ENCODE measurements at places on chromosomes 1 and 21.

- DNase-seq, result no peak
These were observed 325.7 kb upstream of the LYPLAL1 start for GRCh38 chr1:218848009-218848408.

DNA sequence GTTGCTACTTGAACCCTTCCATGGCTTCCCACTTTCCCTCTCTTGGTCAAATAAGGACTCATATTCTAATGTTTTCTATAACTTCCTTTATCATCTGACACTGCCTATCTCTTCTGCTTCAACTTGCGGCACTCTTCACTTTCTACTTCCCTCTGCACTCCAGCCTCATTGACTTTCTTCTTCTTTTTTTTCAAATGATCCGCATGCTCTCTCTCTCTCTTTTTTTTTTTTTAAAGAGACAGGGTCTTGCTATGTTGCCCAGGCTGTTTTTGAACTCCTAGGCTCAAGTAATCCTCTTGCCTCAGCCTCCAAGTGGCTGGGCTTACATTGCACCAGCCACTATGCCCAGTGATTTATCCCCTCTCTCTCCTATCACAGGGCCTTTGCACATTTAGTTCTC, 7.3 kb upstream of the IL10 start:
- DNase-seq, result no peak

GRCh38 chr21:33125680-33126375, 55.9 kb downstream of the OLIG1 start:
- DNase-seq, result no peak

GRCh38 chr21:31034378-31034777, 3.9 kb downstream of the KRTAP19-8 start:
- no peak for DNase-seq

DNA sequence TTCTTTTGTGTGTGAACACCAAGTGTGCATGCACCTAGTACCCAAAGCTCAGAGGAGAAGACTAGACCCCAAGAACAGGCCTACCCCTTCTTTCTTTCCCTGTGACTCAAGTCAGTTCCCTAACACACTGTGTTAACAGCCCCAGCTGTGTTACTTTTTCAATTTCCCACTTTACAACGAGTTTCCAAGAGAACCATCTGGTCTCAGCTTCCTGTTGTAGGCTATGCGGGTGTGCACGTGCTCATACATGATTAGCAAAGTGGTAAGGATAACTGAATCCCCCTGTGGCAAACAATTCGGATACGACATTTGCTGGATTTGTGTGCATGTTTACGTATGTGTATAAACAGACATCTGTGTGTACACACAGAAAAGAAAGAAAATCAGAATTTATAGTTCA, 17.9 kb downstream of the IFNAR2 start:
- DNase-seq, result no peak

DNA sequence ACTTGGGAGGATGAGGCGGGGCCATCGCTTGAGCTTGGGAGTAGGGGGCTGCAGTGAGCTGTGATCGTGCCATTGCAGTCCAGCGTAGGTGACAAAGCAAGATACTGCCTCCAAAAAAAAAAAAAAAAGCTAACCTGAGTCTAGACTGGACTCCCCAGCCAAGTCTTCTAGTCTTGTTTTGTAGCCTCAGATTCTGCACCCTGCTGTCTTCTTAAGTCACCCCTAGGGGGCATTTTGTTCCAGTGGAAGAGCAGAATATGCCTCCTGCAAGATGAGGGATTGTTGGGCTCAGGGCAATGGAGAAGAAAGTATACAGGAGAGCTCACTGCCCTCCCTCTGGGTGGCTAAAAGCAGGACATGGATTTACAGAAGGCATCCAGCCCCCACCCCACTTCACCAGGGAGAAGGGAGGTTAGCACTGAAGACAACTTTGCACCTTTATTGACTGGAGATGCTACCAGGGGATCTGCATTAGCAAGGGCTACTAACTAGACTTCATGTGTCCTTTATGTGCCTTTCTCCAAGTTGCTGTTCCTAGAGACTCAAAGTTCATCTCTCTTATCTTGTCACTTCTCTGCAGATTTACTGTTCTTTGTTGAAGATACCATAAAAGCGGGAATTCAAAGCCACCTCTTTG, 15.3 kb upstream of the RNF187 start:
- peak; percentile 49 for DNase-seq

- no peak for DNase-seq
These were observed 86.4 kb upstream of the CACYBP start for GRCh38 chr1:174913225-174913903.

DNA sequence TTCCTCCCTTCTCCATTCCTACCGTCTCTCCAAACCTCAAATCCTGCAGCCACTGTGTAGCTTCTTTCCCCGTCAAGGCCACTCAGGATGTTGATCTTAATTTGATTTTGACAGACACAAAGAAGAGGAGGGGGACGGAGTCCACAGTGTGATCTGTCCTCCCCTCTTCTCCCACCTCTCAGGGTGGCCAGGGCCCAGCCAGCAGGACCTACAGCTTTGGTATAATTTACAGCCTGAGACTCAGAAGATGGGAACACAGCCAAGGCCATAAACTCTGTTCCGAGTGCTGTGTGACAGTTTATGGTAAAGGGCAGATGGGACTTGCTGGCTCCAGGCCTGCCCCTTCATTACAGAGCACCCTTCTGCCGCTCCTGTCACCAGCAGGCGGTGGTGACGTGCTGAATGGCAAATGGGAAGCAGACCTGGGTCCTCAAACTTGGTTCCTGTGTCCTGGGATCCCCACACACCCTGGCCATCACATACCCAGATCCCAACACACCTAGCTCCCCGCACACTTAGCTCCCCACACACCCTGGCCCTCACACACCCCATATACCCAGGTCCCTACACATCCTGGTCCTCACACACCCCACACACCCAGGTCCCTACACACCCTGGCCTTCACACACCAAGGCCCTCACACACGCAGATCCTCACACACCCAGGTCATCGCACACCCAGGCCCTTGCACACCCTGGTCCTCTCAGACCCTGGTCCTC, 71.6 kb downstream of the CD2 start:
- DNase-seq, result no peak

DNA sequence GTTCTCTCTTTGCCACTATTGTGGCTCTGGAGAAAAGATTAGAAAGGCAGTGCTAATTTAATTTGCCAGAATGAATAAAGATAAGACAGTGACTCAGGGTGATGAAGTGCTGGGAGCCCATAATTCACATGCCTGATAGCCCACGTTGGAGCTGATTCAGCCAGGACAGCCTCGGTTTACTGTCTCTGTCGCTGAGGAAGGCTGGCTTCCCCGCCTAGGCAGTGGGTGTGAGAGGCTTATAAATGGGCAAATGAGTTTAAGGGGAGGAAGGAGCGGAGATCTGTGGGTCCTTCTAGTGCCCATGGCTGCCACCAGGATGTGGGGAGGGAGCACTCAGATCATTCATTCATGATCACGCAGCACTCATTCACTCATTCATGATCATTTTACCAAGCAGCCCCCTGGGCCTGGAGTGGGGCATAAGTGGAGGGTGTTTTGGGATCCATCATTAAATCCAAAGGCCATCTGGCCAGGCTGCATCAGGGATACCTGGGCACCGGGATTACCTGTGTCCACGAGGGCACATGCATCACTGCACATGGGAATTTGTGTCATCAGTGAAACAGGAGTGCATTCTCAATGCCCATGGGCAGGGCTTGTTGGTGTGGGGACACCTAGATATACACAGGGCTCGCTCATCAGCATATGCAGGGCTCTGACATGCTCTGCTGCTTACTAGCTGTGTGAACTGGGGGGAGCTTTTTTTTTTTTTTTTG, 315.4 kb downstream of the MATN1 start:
- DNase-seq, result no peak

GRCh38 chr1:209063767-209064659, 519.5 kb upstream of the CAMK1G start:
- DNase-seq, result no peak

DNA sequence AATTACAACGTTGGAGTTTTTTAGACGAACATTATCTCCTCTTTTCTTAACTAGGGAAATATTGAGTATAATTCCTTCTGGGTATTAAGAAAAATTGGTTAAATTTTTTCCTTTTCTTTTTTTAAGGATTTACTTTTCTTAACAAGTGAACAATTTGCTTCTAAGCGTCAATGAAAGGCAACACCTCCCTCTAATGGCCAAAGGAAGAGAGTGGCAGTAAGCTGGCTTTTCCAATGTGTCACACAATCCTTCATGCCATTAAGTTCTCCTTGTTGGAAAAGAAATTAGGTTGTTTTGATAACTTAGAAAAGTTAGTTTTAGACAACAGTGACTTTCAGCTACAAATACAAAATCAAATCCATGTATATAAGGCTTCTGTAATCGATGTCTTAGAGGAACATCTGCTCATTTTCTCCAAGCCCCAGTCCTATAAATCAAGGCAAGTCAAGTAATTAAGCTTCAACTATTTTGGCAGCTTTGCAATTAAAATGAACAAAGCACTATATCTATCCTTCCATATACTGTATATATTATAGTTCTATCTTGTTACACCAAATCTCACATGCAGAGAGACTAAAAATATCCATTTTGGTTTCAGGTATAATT, 62.8 kb downstream of the EDEM3 start:
- peak; percentile 13 for DNase-seq

GRCh38 chr1:28915031-28915895, 894 bp downstream of the EPB41 start:
- DNase-seq, result no peak

- no peak for DNase-seq
These were observed 689 bp upstream of the GPR137B start for GRCh38 chr1:236141447-236142252.

GRCh38 chr21:33896691-33897090, 18.9 kb downstream of the ATP5PO start:
- DNase-seq, result no peak

GRCh38 chr21:36297406-36297937, 22.5 kb upstream of the MORC3 start:
- no peak for DNase-seq

DNA sequence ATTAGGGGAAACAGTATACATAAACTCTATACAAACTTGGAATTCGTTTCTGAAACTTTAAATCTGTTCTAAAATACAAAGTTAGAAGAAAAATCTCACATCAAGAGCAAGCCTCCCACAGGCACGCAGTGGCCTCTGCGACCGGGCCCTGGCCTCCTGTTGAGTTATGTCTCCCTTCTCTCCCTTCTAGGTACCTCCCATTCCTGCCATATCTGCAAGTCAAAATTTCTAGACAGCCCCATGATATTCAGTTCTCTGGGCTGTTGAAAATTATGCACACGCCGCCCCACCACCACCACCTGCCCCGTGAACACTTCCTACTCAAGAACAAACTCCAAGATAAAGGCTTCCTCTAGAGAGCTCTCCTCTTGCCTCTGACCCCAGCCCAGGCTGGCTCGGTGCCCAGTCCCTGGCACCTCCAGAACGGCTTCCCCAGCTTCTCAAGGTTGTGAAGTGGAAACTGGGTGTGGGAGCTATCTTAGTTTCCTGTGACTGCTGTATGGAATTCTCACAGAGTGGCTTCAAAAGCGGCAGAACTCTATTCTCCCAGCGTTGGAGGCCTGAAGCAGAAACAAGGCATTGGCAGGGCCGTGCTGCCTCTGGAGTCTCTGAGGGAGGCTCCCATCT, 37.7 kb upstream of the LRP8 start:
- DNase-seq, result no peak

DNA sequence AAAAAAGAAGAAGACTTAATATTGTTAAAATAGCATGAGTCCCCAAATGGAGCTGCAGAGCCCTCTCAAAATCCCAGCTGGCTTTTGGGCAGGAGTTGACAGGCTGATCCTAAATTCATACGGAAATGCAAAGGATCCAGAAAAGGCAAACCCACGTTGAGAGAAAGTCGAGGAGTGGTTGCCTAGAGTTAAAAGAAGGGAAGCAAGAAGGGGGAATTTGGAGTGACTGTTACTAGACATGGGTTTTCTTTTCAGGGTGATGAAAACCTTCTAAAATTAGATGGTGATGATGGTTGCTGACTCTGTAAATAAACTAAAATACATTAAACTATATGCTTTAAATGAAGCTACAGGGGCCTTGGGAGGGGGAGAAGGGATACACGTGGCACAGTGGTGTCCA, 1.6 kb downstream of the DNMT3L start:
- DNase-seq, result no peak

GRCh38 chr1:197771904-197772556, 3.2 kb downstream of the DENND1B start:
- no peak for DNase-seq

GRCh38 chr1:27042670-27043069, 30.0 kb upstream of the TENT5B start:
- no peak for DNase-seq
